ENCODE measurements at places on chromosomes 2 and 18. TPM values are rescaled to one million over a fixed set of nuclear protein-coding genes. Genes with fewer than 3 reads are reported as not detected.

TBR1 gene
- total RNA-seq: 0.13 TPM

KIAA2012 gene
- not detected for total RNA-seq

FBXO41 gene
- 12.0 TPM for total RNA-seq

VWA3B gene
- not detected for total RNA-seq

PSD4 gene
- total RNA-seq: 2.1 TPM

SPR gene
- 34.3 TPM for total RNA-seq

MRO gene
- total RNA-seq: 0.03 TPM

SERPINB13 gene
- not detected for total RNA-seq

FEV gene
- not detected for total RNA-seq

ZNF892 gene
- total RNA-seq: 6.8 TPM

TMEM17 gene
- 0.51 TPM for total RNA-seq

RUFY4 gene
- not detected for total RNA-seq

NCKAP5 gene
- total RNA-seq: not detected

FSIP2 gene
- 0.10 TPM for total RNA-seq

ROCK2 gene
- 50.5 TPM for total RNA-seq

ARHGAP28 gene
- 12.6 TPM for total RNA-seq

SYT4 gene
- total RNA-seq: not detected

ZEB2 gene
- 55.1 TPM for total RNA-seq

CDCA7 gene
- total RNA-seq: 76.9 TPM

GRHL1 gene
- 0.48 TPM for total RNA-seq

ARL5A gene
- 64.5 TPM for total RNA-seq

PROC gene
- not detected for total RNA-seq

TSPYL6 gene
- total RNA-seq: 0.03 TPM

LYPD6B gene
- not detected for total RNA-seq

DAW1 gene
- total RNA-seq: 0.08 TPM

IL1B gene
- not detected for total RNA-seq

CAPN14 gene
- not detected for total RNA-seq

DRC1 gene
- 0.30 TPM for total RNA-seq

FRZB gene
- total RNA-seq: 0.49 TPM

CFC1 gene
- total RNA-seq: not detected

FAP gene
- 3.6 TPM for total RNA-seq

NLRC4 gene
- total RNA-seq: not detected

ANKRD30BL gene
- not detected for total RNA-seq

All from SJCRH30 (cell line).